Spleen (tissue), 13 donors: ENCODE measurements at places on chromosomes 16 and 17. TPM values are rescaled to one million over a fixed set of nuclear protein-coding genes. Genes with fewer than 3 reads are reported as not detected.

The CCDC78 gene
- 11.9 TPM for total RNA-seq

- H3K4me3 ChIP-seq, result no peak overlapping the region
- no peak for DNase-seq
- H3K27ac ChIP-seq, result no peak overlapping the region
- H3K36me3 ChIP-seq, result no peaks in the 10 kb centered on the region
- no peaks in the 10 kb centered on the region for H3K4me1 ChIP-seq
Measured at GRCh38 chr16:73040136-73040535, 7.8 kb downstream of the ZFHX3 start.

DNA sequence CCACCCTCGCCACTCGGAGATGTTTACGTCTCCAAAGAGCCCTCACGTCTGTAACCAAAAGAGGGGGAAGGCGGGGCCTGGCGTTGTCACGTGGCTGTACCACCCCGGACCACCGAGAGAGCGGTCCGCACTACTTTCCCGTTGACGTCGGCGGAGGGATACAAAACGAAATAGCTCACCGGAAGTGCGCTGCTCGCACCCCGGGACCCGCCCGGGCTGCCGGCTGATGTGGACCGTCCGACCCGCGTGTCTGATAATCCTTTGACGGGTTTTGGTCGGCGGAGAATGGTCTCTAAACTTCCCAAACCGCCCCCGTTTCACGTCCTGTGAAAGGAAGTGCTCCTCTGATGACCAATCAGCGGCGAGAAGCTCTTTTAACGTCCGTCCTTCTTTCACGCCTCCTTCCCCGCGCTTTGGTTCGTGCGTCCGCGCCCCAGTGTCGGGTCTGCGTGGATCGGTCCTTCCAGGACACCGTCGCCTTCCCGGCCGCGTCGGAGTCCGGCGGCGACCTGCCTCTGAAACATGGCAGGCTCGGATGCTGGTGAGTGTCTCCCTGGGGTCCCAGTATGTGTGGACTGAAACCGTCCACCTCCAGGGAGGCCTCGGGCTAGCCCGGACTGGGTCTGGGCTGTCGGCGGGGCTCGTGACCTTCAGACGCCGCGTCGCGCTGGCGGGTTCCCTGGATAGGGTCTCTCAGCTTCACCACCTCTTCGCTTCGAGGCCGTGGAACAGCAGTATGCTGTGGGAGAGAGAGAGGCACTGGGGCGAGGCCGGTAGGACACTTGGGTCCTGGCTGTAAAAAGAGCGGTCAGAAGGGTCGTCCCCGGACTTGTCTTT is at the start of gene CEP95:
CEP95 (plus strand) TSS at position 402 of the 837 bp plus-strand sequence; CDS start at position 523, 121 bp downstream.
- no peaks in the 10 kb centered on the region for H3K27me3 ChIP-seq
- H3K36me3 ChIP-seq, result peaks cover 63% of the 10 kb centered on the region
- H3K4me3 ChIP-seq, result peak within 1 kb of the TSS; percentile 84
- peak; percentile 98 for DNase-seq
- peaks cover 57% of the 10 kb centered on the region for H3K4me1 ChIP-seq

DNA sequence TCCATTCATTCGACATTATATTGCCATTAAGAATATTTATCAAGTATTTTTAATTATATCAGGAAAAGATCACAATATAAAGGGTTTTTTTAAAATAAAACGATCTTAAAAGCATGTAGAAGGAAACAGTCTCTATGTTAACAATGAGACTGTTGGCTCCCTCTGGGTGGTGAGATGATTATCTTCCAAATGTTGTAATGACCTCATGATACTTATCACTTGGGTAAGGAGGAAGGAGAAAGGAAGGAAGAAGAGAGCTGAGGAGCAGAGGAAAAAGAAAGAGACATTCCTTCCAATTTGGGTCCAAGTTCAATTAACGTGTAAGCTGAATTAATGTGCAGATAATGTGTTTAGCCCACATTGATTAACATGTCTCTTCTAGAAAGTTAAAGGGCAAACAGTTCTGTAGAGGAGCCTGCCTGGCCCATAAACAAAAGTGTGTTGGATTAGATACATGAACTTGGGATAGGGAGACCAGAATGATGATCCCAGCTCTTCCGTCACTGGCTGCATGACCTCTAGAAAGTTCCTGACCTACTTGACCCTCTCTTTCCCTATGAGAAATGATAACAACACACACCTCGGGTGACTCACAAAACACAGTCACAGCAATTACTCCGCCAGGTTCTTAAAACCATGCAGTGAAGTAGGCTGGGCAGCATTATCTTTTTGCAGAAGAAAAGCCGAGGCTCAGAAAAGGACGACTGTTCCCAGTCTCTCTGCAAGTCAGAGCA is 32.0 kb downstream of the PIMREG start:
- peaks cover 83% of the 10 kb centered on the region for H3K4me1 ChIP-seq
- no peak overlapping the region for H3K4me3 ChIP-seq
- H3K27ac ChIP-seq, result peak overlapping the region; percentile 50

DNA sequence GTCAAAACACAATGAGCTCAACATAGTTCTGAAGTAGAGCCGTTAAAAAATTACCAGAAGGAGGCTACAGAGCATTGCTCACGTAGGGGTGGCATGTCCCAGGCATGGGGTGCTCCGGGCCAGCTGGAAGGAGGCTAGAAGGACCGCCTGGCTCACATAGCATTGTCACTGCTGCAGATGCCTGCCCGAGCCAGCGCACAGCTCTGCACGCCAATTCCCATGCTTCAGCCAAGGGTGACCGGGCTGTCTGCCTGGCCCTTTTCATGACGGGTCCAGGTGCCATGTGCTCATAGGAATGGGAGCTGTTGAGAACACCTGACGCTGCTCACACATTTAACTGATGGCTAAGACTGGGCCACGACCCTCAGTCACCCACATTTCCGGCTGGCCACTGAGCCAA is 228.9 kb upstream of the FOXF1 start:
- DNase-seq, result no peak
- H3K4me1 ChIP-seq, result no peaks in the 10 kb centered on the region
- H3K27me3 ChIP-seq, result peaks cover 48% of the 10 kb centered on the region
- H3K36me3 ChIP-seq, result no peaks in the 10 kb centered on the region
- no peak overlapping the region for H3K27ac ChIP-seq
- H3K4me3 ChIP-seq, result no peak overlapping the region

The AOC2 gene
- 2.3 TPM for total RNA-seq

DNA sequence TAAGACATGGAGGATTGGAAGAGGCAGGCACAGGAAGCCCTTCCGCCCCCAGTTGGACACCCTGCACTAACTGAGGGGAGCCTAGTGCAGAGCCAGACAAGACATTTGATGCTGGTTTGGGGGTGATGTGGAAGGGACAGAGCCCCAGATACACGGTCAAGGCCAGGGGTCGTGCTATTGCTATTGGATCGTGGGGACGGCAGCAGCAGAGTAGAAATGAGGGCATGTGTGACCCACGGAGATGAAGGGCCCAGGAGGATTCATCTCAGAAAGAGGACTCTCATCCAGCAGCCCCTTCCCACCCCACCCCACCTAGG is 2.0 kb upstream of the VAMP2 start:
- peak overlapping the region; percentile 100 for H3K27ac ChIP-seq
- H3K36me3 ChIP-seq, result peaks cover 18% of the 10 kb centered on the region
- H3K4me3 ChIP-seq, result peak overlapping the region; percentile 86

- H3K4me1 ChIP-seq, result peaks cover 13% of the 10 kb centered on the region
- no peaks in the 10 kb centered on the region for H3K27me3 ChIP-seq
Measured at GRCh38 chr17:76792348-76792747, 54.4 kb downstream of the MFSD11 start.

DNA sequence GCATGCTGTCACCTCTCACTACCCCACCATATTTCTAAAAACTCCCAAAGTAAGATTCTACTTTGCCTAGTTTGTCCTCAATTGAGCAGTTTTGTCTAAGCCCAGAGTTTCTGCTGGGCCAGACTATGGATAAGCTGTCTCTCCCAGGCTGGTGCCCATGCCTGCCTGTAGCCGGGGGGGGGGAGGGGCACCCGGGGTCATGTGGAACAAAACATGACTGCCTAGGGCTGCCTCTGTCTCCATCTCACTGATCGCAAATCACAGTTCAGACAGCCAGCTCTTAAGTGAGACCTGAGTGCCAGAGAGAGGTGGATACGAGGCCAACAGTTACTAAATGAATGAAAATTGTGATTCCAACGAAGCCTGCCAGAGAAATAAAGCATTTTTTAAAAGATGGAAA is 78.8 kb upstream of the RPRML start:
- H3K4me3 ChIP-seq, result no peak overlapping the region
- H3K4me1 ChIP-seq, result no peaks in the 10 kb centered on the region
- peaks cover 35% of the 10 kb centered on the region for H3K36me3 ChIP-seq
- H3K27me3 ChIP-seq, result no peaks in the 10 kb centered on the region
- no peak overlapping the region for H3K27ac ChIP-seq

DNA sequence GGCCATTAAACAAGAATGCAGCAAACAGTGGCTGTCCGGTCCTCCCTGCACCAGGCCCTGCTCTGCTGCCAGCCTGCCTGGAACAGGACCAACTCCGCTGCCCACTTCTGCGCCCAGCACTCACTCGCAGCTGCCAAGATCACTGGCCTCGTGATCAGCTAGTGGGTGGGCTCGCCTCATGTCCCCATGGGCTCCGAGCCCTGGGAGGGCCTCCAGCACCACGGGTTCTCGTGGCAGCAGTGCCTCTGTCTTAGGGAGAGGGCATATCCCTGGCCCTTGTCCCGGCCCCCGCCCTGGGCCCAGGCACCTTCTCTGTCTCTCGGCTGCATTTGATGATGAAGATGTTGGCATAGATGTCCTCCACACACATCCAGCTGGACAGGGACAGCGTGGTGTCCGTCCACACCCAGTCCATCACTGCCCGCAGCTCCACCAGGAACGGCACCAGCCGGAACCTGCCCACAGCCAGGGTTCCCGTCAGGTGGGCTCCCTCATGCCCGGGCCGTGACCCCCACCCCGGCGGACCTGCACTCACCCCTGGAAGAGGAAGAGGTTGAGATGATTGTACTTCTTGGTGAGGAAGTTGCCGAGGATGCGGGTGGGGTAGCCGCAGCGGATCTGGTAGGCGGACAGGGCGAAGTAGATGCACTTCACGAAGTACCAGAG is 13.1 kb downstream of the CTU2 start:
- H3K27ac ChIP-seq, result no peak overlapping the region
- no peaks in the 10 kb centered on the region for H3K4me1 ChIP-seq
- H3K27me3 ChIP-seq, result no peaks in the 10 kb centered on the region
- DNase-seq, result no peak
- no peak overlapping the region for H3K4me3 ChIP-seq

The KRTAP2-3 gene
- not detected for total RNA-seq

GRCh38 chr16:55016515-55016914 is 85.8 kb downstream of the IRX5 start:
- H3K36me3 ChIP-seq, result no peaks in the 10 kb centered on the region
- no peak for DNase-seq
- no peak overlapping the region for H3K27ac ChIP-seq
- H3K4me3 ChIP-seq, result no peak overlapping the region
- no peaks in the 10 kb centered on the region for H3K27me3 ChIP-seq

GRCh38 chr16:3968551-3968950 is 88.0 kb upstream of the CREBBP start:
- no peak overlapping the region for H3K27ac ChIP-seq
- no peak for DNase-seq
- H3K4me1 ChIP-seq, result no peaks in the 10 kb centered on the region
- peaks cover 13% of the 10 kb centered on the region for H3K36me3 ChIP-seq
- no peaks in the 10 kb centered on the region for H3K27me3 ChIP-seq

The RSKR gene
- 19.3 TPM for total RNA-seq

GRCh38 chr17:45791041-45791582 is 7.0 kb downstream of the CRHR1 start:
- no peak overlapping the region for H3K4me3 ChIP-seq
- DNase-seq, result no peak
- H3K4me1 ChIP-seq, result no peaks in the 10 kb centered on the region
- no peak overlapping the region for H3K27ac ChIP-seq
- no peaks in the 10 kb centered on the region for H3K36me3 ChIP-seq

DNA sequence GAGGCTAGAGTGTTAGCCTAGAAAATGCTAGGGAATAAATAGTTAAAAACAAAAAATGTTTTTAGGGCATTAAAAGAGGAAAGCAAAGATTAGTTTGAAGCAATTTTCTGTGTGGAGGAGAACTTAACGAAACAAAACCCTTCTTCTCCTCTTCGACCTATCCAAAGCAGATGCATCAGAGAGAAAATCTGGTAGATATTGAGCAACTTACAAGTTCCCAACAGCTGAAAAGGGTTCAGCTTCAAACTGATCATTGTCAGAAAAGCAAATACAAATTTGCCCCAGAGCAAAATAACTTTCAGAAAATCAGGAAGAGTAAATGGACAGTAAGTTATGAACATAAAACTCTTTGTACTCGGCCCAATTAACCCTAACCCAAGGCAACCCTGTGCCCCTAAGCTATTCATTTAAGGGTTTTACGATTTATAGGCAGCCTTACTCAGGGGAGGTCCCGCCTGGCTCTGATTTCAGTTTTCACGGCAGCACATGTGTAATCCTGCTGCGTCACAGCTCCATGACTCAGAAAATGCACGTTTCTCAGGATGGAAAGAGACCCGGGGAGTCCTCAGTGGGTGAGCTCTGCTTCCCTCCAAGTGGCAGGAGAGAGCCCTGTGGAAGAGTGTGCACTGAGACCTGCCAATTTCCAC is 405.7 kb upstream of the SALL1 start:
- no peaks in the 10 kb centered on the region for H3K4me1 ChIP-seq
- no peak for DNase-seq
- no peak overlapping the region for H3K27ac ChIP-seq
- no peaks in the 10 kb centered on the region for H3K27me3 ChIP-seq
- H3K36me3 ChIP-seq, result no peaks in the 10 kb centered on the region

DNA sequence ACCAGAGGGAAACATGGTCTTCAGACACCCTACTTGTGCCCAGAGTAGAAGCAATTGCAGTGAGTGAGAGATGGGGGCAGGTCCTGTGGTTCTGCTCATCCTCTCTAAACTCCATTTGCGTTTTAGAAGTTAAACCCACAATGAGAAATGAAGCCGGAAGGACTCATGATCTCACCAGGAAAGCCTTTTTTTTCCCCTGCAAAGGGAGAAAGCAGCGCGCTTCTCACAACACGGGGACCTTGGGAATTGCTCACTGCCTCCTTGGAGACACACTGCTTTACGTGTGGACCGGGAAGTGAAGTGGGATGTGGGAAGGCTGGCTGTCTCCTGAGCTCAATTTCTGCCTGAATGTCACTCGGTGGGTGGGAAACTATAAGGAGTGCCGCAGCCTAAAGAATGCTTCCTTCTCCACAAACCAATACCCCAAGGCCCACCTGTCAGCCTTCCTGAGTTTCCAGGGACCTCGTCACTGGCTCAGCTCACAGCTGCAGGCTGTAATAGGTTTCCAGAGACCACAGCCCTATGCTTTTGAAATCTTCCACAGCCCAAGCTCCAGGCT is 365.4 kb downstream of the XYLT1 start:
- H3K27ac ChIP-seq, result no peak overlapping the region
- no peak for DNase-seq
- H3K4me1 ChIP-seq, result no peaks in the 10 kb centered on the region
- no peak overlapping the region for H3K4me3 ChIP-seq

- DNase-seq, result peak; percentile 69
- H3K27me3 ChIP-seq, result no peaks in the 10 kb centered on the region
- no peaks in the 10 kb centered on the region for H3K4me1 ChIP-seq
- no peak overlapping the region for H3K4me3 ChIP-seq
- no peak overlapping the region for H3K27ac ChIP-seq
Measured at GRCh38 chr17:50079334-50080095, 15.6 kb upstream of the PDK2 start.
